ENCODE measurements at places on chromosomes 12 and 14.
A peak's percentile ranks its signal among the peaks of the same experiment; 100 is the strongest.

- no peak for DNase-seq
Observed at GRCh38 chr14:23694949-23695663, 58.9 kb downstream of the DHRS2 start.

GRCh38 chr12:81668475-81668874, 90.7 kb downstream of the PPFIA2 start:
- DNase-seq, result no peak

DNA sequence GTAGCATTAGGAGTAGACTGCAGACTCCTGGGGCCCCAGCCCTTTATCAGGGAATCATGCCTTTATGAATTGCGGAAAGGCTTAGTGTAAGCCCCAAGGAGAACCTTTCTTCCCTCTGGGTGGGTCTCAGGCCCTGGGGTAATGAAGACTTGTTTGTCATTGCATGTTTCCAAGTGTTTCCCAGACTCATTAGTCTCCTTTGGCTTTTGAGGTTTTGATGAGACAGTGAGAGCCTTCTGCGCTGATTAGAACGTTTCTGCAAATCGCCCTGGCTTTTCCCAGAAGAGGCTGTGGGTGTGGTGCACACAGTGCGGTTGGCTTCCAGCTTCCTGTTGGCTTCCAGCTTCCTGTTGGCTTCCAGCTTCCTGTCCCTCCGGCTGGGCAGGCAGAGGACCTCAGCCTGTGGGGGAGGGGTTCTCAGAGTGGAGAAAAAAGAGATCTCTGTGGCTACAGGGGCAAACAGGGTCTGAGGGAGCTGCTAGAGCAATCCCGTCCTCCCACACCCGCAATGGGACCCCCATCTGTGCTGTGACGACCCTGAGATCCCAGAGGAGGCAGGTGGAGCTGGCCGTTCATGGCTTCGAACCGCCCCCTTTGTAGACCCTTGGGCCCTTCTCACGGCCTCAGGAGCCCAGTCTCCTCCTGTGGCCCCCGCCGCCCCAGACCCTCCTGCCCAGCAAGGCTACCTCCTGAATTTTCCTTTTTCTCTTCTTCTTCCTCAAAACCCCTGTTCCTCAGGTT, 42.1 kb downstream of the GPR68 start:
- no peak for DNase-seq

GRCh38 chr12:114555451-114555850, 128.5 kb downstream of the TBX3 start:
- no peak for DNase-seq

DNA sequence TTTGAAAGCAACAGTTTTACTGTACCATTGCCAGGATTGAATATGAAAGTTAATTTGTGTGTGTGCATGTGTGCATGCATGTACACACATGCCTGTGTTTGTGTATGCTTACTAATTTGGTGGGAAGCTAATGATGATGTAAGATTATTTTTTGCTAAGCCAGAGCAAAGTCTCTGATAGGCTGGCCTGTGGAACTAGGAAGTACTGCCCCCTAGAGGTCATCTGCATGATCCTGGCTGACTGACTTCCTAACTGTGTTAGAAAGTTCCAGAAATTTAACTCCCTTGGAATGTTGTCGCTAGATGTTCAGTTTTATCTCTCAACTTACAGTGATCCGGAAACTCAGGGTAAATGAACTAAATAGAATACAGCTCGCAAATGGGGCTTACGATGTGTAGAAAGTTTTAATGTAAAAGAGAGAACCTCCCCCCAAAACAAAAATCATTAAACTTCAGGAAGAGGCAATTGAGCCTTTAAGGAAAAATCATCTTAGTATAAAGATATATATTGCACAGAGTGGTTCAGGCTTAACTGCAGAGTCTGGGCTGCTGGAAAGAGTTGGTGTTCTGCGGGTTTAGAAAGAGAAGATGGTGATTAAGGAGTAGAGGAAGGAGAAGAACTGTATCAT, 34.3 kb upstream of the SLC38A1 start:
- DNase-seq, result peak; percentile 2

DNA sequence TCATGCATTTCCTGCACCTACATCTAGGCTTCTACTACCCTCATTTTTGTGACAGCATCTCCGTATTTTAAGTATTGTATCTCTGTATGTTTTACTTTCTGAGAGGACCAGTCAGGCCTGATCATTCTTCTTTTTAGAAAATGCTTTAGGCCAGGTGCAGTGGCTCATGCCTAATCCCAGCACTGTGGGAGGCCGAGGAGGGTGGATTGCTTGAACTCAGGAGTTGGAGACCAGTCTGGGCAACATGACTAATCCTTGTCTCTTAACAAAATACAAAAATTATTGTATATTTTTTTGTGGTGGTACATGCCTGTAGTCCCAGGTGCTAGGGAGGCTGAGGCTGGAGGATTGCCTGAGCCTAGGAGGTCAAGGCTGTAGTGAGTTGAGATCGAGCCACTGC, 36.9 kb downstream of the PACS2 start:
- no peak for DNase-seq

DNA sequence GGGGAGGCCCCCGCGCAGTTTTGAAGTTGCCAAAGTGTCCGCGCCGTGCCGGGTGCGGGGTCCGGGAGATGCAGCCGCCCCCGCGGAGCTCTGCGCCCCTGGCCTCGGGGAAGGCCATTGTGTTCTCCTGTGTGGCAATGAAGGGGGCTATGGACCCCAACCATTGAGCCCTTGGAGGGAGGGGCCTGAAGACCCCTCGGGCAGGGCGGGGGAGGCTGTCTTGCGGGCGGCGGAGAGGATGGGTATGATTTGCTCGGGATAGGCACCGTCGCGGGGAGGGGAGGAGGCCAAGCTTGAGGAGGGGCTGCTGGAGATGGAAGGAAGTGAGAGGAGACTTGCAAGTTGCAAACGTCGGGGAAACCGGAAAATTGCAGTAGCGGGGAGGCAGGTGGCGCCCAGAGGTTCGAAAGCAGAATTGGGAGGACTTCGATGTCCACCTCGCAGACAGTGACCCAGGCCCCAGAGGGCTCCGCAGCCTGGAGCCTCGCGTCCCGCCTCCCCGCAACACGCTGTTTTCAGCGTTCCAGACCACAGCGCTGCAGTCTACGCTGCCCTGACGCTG, 25.4 kb downstream of the BCL11B start:
- DNase-seq, result no peak

DNA sequence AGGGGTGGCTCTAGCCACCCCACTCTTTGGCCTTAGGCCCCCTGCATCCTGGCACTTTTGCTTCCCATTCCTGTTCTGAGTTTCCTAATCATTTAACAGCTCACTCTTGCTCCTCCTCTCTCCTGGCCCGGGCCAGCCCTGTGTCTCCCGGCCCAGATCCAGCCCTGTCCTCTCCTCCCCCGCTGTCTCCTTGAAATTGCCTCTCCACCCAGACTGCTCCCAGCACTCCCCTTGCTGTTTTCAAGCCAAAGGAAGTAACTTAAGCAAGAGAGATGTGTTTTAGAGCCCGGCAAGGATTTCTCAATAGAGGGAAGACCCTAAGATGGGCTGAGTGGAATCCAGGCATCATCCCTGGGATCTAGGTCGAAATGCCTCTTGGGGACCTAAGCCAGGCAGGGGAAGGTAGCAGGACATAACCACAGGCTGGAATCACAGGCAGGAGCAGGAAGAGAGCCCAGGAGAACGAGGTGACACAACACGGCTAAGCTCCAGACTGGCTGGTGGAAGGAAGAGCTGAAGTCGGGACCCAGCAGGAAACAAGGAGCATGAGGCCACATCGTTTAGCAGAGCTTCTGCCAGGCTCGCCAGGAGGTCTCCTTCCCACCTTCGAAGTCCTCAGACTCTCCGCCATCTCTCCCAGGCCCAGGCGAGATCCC, 2.0 kb upstream of the LRP1-AS start:
- no peak for DNase-seq

DNA sequence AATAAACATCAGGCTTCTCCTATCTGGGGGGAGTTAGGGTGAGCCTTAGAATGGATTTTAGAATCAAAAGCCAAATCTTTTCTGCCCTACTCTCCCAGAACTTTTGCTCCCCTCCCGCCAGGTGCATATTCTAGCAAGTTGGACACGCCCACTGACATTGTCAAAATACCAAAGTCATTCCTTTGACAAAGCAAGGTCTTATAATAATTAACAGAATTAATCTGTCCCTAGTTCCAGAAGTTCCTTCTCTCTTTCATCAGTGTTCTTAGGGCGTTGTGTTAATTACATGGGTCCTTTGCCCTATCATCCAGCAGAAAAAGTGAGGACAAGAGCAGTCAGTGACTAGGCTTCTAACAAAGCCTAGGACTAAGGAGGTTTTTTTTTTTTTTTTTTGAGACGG, 2.4 kb downstream of the PRR13 start:
- DNase-seq, result no peak

DNA sequence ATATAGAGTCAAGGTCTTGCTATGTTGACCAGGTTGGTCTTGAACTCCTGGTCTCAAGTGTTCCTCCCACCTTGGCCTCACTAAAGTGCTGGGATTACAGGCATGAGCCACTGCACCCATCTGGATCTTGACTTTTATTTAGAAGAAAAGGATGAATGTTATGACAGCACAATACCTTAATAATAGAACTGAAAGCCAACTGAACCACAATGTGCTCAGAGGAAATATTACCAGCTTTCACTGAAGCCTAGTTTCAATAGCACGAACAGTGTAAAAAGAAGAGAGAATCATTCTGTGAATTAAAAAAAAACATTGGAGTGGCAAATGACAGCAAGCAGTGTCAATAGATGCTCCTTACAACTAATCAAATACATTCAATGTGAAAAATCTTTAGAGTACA, 239.2 kb upstream of the RMST start:
- no peak for DNase-seq

- no peak for DNase-seq
Observed at GRCh38 chr14:61444215-61444768, 122.9 kb downstream of the PRKCH start.

GRCh38 chr12:3202734-3203446, 125.7 kb downstream of the TSPAN9 start:
- DNase-seq, result no peak

GRCh38 chr12:121964813-121965643, 46.6 kb downstream of the CFAP251 start:
- no peak for DNase-seq

DNA sequence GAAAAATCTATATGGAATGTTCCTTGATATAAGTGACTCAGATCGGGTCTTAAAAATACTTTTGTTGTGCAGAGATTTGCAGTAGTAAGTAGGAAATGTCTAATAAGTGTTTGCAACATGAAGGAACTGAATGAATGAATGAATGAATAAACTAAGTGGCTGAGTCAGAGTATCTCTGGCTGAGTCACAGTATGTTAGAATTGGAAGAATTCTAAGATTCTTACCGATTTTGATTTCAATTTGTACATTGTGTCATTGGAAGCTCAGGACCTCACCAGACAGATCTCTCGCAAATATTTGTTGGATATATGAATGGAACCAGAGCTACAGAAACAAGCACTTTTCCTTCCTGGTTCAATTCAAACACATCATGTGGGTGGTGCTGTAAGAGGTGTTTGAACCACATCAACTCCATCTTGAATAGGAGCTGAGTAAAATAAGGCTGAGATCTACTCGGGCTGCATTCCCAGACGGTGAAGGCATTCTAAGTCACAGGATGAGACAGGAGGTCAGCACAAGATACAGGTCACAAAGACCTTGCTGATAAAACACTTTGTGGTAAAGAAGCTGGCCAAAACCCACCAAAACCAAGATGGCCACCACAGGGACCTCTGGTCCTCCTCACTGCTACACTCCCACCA, 123.9 kb upstream of the FOXN3 start:
- no peak for DNase-seq

DNA sequence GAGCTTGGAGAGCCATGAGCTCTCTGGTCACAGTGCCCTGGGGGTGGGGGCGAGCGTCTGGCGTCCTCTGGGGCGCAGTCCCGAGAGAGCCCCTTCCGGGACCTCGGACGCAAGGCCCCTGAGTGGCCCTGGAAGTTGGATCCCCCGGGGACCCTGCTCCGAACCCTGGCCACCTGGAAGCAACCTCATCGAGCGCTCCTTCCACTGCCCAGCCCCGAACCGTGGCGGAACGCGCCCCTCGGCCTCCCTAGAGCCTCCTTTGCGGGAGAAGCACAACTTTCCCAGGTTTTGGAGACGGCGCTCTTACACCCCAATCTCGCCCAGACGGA, 1.2 kb downstream of the NOS1 start:
- DNase-seq, result no peak

- no peak for DNase-seq
Observed at GRCh38 chr14:73170686-73171085, 34.4 kb downstream of the PSEN1 start.

DNA sequence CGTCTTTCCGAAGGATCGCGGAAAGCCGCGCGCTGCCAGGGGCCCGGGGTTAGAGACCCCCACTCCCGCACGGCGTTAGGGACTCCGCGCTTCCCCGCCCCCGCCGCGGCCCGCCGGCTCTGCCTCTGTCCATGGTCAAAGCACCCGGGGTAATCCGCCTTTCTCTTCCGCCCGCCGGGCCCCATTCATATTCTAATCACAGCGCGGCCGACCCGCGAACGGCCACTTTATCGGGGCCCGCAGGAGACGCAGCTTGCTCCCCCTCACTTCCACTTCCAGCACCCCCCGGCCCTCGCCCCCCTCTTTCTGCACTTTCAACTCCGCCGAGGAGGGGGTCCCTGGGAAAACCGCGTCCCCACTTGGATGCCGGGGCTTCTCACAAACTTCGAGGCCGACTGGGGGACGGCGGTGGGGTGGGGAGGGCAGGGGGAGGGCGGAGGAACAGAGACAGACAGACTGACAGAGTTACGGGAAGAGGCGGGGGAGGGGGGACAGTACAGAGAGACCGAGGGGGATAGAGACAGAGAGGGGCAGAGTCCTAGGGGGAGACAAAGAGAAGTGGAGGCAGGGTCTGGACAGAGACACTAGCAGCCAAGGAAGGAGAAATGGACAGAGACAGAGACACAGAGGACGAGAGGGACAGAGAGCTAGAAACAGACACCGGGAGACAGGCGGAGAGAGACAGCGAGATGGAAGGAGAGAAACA, 1.1 kb upstream of the RFX4 start:
- no peak for DNase-seq

DNA sequence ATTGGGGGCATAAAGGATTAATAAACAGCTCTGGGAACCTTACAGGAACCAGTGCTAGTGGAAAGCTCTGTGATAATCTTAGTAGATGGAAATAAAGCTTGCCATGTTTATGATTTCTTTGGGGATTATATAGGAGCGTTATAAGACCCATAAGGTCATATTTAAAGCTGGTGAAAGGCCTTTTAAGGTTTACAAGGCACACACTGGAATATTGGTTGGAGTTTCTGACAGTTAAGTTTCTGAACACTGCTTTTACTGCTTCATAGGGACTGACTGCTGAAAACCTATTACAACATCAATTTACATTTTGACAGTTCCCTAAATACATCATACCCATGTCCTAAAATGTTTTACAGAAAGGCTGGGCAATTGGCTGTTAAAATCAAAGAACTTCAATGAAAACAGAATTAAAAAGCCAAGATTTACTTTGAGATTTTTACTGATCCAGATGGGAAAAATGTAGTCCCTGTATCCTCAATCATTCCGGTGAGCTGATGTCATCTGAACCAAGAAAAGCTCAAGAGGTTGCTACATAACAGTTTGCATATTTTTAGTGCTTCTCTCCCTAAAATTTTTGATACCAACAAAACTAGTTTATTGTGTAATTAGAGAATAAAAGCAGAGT, 153.7 kb upstream of the IGF1 start:
- no peak for DNase-seq
